Astrocyte (in vitro differentiated cells and primary cell): ENCODE measurements at places on chromosomes 2 and 18.

GRCh38 chr2:162084536-162084935 lies 10.5 kb upstream of the DPP4 start:
- DNase-seq, result no peak

DNA sequence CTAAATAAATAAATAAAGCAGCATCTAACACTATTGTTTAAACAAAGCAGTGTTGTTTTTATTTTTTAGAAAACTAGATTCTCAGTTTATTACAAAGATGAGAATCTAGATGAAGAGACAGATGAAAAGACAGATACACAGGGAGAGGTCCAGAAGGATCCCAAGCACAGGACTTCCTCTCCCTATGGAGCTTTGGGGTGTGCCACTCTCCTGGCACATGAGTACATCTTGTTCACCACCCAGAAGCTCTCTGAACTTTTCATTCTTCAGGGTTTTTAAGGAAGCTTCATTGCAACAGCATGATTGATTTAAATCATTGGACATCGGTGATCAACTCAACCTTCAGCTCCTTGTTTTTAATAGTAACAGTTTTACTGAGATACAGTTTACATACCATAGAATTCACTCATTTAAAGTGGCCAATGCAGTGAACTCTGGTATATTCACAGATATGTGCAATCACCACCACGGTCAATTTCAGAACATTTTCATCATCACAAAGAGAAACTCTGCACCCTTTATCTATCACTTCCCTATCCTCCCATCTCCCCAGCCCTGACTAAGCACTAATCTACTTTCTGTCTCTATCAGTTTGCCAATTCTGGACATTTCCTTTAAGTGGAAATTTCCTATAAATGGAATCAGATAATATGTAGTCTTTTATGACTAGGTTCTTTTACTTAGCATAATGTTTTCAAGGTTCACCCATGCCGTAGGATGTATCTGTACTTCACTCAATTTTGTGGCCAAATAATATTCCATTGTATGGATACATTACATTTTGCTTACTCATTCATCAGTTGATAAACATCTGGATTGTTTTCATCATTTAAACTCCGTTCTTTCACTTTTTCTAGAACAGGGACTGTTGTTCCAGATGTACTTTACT lies 62.3 kb upstream of the ZFP36L2 start:
- DNase-seq, result no peak

GRCh38 chr2:136443661-136444060 lies 321.7 kb upstream of the THSD7B start:
- no peak for DNase-seq

DNA sequence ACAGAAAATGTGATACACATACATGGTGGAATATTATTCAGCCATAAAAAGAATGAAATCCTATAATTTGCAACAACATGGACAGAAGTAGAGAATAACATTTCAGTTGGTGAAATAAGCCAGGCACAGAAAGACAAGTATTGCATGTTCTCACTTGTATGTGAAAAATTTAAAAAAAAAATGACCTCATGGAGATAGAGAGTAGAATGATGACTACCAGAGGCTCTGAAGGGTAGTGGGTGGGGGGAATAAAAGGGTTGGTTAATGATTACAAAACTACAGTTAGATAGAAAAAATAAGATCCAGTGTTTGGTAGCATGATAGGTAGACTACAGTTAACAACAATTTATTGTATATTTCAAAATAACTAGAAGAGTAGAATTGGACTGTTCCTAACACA lies 24.5 kb downstream of the PRKD3 start:
- DNase-seq, result no peak

DNA sequence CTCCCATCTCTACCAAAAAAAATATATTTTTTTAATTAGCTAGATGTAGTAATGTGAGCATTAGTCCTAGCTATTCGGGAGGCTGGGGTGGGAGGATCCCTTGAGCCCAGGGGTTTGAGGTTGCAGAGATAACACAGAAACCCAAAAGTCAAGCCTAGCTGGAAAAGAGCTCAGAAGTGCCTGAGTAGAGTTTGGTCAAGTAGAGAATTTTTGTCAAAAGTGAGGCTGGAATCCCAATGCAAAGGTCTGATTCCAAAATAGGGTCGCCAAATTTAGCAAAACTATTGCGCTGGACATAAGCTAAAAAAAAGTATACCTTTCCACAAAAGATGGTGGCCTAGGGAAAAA lies 15.5 kb upstream of the MSH6 start:
- no peak for DNase-seq

DNA sequence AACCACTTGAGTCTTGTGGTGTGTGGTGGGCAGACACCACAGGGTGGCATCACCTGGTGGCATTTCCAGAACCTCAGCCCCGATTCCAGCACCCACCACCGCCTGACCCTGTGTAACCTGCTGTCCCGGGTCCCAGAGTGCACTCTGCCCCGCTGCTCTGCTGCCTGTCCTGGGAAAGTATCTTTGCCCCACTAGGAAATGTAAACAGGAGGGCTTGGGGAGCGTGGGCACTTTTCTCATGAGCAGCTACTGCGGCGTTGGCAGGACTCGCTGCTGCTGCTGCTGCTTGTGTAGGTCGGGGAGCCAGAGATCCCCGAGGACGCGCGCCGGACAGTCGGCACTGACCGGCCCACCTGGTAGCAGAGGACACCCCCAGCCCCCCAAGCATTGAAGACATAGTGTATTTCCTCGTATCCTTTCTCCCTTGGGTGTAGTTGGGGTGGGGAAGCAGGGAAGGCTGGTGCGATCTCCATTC lies 13.4 kb downstream of the DTYMK start:
- DNase-seq, result no peak

- DNase-seq, result peak; percentile 96
Observed at GRCh38 chr2:28610583-28611201, 114.8 kb downstream of the PLB1 start.

- peak; percentile 59 for DNase-seq
Observed at GRCh38 chr2:132460781-132461180, 44.2 kb downstream of the GPR39 start.

DNA sequence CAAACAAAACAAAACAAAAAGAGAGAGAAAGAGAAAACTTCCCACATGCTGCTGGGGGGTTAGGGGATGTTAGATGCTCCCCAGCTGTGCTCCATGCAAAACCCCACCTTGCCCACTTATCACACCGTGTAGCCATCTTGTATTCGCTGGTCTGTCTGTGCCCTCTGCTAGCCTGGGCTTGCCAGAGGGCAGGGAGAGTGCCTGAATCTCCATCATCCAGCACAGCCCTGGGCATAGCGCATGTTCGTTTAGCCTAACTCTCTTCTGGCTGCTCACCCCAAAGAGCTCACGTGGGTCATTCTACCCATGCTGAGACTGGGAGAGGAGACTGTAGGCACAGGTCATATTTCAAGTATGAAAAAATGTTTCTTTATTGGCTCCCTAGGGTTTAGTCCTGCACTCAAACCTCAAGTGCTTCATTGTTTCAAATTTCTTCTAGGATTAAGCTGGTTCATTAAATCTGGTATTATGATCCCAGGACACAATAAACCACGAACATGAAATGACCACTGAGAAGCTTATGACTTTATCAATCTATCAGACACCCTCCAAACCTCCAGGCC lies 100.5 kb downstream of the KCNF1 start:
- no peak for DNase-seq
